Right ventricle myocardium superior (tissue), 1 donor: ENCODE measurements at places on chromosomes 5 and 9. TPM values are rescaled to one million over a fixed set of nuclear protein-coding genes. Genes with fewer than 3 reads are reported as not detected.

DNA sequence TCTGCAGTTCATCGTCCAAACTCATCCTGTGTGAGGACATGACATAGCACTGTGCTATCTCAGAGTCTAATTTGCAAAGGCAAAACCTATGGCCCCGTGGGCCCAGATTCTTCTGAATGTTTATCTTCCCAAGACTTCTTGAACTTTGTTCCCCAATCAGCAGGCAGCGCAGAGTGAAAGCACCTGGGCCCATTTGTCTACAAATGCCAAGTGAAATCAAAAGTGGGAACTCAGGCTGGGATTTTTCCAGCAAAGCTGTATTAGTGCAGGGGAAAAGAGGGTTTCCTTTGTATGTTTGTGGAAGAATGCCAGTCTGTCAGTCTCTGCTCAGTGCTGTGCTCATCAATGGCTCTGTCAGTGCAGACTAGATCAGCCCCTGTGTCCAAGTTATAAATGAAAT, 55.8 kb downstream of the FOXD1 start:
- no peak for DNase-seq

DNA sequence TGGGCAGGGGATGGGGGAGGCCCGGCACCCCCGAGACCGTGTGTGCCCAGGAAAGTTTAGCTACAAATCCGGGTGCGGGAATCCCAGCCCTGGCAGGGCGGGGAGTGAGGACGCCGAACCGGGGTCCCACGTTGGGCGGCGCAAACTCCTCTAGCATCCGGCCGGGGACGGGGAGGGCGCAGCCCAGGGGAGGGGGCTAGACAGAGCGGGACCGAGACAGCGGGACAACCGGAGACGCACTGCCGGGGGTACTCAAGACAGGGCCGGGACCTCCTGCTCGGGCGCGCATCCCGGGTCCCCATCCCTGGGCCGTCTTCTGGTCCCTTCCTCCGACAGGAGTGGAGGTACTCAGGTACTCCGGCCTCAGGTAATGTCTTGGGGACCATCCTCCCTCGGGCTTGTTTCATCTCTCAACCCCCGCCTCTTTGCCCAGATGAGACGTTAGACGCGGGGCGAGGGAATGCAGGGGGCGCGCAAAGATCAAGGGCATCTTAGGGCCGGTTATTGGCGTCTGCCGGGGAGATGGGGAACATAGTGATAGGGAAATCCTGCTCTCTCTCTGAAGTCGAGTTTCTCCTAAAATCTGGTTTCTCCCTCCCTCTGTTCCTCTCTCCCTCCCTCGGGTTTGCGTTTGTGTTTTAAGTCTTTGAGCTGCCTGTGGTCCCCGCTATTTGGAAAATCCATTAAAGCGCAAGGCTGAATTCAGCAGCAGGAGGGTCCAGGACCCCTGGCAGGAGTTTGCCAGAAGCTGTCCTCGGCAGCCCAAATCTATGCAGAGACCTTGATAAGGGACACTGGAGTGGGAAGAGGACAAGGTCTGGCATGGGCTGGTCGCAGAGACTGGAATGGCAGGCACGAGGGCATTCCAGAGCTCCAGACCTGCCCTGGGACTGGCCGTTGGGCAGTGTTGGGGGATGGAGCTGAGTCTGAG, 815 bp downstream of the PDZD2 start:
- DNase-seq: no peak

Gene CCDC183
- total RNA-seq: 1.5 TPM

Gene GARIN3
- total RNA-seq: not detected

Gene PCDHGA9
- total RNA-seq: 4.3 TPM

GRCh38 chr5:142015781-142016533, 3.1 kb upstream of the GNPDA1 start:
- DNase-seq: no peak

DNA sequence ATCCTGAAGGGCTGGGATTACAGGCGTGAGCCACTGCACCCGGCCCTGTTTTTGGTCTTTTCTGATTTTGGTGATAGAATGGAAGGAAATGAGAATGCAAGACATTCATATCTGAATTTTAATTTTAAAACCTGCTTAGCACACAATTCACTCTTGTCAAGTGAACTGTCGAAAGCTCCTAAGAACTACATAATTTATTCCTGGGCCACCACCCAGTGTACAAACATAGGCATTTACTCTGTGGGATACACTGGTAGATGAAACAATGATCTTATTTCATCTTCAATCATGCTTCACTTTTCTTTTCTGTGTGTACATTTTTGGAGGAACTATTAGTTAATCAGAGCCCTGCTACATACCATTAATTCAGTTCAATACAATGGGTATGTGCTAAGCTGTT, 227.3 kb downstream of the EBF1 start:
- DNase-seq: no peak

Gene PCDHB10
- total RNA-seq: 0.81 TPM

Gene CER1
- total RNA-seq: not detected

- no peak for DNase-seq
Observed at GRCh38 chr5:57937501-57938173, 455.0 kb upstream of the ACTBL2 start.

- DNase-seq: no peak
Observed at GRCh38 chr9:109052416-109052815, 39.1 kb upstream of the CTNNAL1 start.

DNA sequence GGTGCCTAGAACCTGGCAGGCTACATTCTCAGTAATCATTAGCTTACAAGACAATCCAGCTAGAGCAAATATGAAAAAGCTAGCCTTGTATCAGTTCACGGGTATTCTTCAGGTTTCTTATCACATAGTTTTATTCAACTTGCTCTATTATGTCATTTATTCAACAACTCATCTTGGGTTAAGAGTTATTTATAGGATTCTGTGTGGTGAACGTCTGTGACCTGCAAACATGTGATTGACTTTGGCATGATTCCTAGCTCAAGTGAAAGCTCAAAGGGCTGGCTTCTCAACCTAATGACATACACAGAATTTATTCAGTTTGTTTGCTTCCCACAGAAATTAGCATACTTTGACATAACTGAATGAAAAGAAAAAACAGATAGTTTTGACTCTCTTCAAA, 173.1 kb downstream of the PLPPR1 start:
- DNase-seq: no peak

- no peak for DNase-seq
Observed at GRCh38 chr9:88553350-88553749, 18.4 kb downstream of the NXNL2 start.

Gene IER5L
- total RNA-seq: 3.5 TPM

GRCh38 chr5:142000704-142001484, 11.9 kb downstream of the GNPDA1 start:
- DNase-seq: no peak

Gene SUSD3
- 0.56 TPM for total RNA-seq

DNA sequence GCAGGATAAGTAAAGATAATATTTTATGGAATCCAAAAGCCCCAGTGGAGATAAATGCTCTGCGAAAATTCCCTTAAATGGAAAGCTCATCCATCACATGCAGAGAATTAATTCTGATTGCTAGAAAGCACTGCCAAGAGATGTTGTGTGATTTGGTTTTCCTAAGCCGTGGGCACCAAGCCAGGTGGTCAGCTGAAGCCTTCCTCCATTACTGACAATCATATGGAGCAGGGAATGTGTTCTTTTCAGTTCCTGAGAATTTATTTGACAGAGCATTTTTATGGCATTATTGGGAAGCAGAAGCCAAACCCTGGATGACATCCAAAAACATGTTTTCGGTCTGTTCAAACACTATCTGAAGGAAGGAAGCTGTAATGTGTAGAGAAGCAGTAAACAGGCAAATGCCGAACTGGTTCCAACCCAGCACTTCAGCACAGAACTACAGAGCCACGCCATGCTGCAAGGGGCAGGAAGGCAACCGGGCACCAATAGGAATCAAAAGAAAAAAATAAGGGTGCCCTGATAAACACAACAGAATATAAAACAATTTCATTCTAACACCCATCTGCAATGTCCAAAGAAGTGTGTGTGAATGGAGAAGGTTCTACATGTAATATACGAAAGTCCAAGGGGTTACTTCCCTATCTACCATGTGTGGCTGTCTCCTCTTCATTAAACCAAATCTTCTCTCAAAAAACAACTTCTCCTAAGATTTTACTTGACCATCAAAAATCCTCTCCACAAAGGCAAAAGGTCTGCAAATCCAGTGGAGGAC, 12.3 kb downstream of the ARSB start:
- peak; percentile 54 for DNase-seq

Gene PRR16
- 14.2 TPM for total RNA-seq
